Activated gamma-delta T cell treated with anti-CD3 and anti-CD28 coated beads, Interleukin-2, amount 50 U/mL, for 16 hours (primary cell): ENCODE measurements at places on chromosomes 4 and X.

GRCh38 chr4:87330761-87331160 is 8.1 kb upstream of the HSD17B13 start:
- DNase-seq: no peak

DNA sequence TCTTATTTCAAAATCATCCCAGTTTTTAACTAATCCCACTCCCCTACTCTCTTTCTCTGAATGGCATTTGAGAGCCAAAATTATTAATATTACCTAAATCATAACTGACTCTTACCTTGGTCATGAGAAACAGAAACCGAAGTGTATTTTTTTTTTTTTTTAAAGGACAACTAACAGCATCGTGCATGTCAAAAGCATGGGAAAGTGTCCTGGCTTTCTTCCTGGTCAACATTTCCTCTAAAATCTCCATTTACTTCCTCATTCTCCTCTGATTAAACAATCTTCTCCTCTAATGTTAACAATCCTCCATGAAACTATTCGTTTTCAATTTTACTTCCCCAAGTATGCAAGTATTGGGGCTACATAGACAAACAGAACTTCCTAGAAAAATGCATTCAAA is 2.1 kb upstream of the STS start:
- DNase-seq: no peak

- DNase-seq: no peak
Measured at GRCh38 chr4:168386002-168386401, 67.5 kb upstream of the DDX60 start.

GRCh38 chr4:75037252-75037651 is 104.3 kb downstream of the PARM1 start:
- no peak for DNase-seq

- no peak for DNase-seq
Measured at GRCh38 chr4:35725131-35725530, 519.2 kb downstream of the ARAP2 start.

DNA sequence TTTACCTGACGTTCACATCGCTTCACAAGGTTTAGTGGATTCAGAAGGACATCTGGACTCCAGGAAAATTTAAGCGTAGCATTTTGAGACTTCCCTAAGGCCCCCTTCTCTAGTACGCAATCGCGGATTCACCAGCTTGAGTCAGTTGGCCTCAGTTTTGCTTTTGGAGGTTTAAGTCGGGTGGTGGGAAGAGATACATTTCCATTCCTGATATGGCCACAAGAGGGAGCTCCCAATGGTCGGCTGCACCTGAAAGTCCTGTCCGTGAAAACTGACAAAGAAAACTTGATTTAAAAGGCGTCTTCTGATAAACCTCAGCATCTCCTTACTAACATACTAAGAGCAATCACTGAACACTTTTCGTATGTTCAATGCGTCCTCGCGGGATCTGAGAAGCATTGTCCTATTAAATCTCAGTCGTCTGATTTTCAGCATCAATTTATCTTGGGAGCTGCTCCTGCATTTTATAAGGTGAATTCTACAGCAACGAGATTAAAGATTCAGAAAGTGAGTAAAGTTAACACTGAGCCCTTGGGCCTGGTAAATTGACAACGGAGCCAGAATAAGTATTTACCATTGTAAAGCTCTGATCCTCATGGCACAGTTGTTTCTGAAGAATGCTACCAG is 50.6 kb downstream of the LGI2 start:
- DNase-seq: peak; percentile 21

DNA sequence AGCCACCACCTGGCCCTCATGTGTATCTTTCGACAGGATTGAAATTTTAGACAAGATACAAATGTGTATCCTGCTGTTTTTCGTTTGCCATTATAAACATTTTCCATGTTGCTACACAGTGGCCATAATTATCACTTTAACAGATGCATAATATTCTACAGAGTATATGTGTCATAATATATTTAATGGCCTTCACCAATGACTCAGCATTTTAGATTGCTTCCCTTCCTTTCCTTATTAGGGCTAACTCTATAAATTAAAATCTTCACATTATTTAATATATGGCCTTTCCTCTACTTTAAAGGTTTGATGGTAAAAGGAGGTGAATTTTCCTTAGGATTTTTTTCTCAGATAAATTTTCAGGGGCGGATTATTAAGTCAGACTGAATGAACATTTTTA is 97.4 kb downstream of the HS6ST2 start:
- DNase-seq: no peak

GRCh38 chr4:97309121-97309520 is 834.2 kb downstream of the STPG2 start:
- DNase-seq: no peak

GRCh38 chr4:123674762-123675465 is 278.3 kb downstream of the SPRY1 start:
- no peak for DNase-seq

DNA sequence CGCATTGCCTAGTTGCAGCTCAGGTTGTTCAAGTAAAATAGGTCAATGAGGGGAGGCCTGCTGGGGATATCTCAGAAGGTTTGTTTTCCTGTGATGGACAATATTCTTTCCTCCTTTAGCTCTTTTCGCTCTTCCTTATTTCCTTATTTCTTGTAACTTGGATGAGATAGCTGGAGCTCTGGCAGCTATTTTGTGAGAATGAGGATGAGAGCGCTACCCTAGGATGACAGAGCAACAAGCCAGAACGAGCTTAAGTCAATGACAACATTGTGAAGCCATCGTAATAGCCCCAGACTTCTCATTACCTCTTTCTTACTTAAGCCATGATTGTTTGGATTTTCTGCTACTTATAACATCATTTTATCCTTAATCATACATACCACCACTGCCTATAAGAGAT is 124.3 kb upstream of the GATB start:
- DNase-seq: no peak

DNA sequence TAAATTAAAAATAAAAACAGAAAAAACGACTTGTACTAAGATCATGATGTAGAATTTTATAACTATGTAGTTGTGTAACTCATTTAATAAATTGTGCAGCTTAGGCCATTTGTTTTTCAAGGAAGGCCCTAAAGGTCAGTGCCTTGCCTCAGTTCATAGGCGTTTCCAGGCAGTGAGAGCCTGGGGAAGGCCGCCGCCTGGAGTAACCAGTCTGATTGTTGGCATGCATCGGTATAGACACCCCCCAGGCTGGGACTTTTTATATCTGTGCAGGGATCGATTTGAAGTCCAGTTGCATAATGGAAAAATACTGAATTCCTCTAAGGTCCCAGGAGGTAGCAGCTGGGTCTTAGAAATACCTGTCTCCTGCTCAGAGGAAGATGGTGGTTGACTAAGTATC is 77.2 kb downstream of the TMEM131L start:
- no peak for DNase-seq

DNA sequence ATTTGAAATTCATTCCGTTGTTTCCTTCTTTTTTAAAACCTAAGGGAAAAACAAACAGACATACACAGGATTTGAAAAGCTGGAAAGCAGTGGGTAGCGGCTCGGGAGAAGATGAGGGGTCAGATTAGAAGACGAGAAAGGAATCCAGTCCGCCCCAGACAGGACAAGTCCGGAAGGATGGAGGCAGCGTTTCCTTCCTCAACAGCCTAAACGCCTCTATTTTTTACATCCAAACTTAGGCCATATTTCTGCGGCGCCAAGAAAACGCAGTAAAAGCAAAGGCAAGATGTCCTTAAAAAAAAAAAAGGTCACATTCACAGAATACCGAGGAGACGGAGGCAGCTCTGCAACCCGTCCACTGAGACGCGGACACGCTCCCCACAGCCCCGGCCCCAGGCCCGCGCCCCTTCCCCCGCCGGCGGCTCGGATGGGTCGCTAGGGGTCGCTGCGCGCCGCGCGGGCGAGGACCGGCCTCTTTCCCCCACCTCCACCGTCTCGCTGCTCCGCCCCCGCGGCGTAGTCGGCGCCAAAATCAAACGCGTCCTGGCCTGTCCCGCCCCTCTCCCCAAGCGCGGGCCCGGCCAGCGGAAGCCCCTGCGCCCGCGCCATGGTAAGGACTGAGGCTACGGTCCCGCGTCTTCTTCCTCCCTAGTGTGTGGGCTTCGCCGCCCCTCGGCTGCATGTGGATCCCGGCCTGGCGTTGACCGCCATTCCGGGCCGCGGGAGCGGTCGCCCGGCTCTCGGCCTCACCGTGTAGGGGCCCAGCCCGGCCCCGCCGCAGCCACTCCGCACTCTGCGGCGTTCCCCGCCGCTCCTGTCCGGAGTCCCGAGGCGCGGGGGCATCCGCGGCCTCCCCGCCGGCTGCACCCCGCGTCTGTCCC is at the start of gene MND1:
MND1 (plus strand) TSS at position 558 of the 881 bp plus-strand sequence; CDS start at position 608, 50 bp downstream.
- DNase-seq: peak; percentile 86

DNA sequence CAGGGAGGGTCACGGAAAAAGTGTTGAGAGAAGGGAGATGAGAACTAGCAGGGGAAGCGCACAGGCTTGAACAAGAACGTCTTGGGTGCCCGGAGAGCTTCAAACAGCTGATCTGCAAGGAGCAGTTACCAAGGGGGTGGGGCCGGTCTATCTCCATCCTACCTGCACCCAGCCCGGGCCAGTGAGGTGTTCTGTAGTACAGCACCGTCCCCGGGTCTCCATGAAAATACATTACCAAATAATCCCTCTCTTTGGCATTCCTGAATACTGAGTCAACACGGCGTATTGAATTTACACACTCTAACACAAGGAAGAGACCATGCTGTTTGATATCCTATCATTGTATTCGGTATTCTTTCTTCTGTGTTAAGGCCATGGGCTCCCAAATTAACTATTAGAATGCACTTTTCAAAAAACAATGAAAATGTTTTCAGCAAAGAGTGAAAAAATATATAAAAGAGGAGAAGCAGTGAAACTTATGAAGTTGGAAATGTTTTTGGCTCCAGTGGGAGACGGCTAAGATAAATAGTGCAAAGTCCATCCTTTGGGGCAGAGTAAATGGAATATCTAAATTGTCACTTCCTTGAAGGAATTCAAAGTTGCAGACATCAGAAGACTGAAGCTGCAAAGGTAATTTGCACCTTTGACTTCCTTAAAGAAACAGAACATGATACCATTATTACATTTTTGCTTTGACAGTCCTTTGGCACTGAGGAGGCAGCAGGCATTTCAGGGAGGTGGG is 90.3 kb downstream of the DHRSX start:
- no peak for DNase-seq

DNA sequence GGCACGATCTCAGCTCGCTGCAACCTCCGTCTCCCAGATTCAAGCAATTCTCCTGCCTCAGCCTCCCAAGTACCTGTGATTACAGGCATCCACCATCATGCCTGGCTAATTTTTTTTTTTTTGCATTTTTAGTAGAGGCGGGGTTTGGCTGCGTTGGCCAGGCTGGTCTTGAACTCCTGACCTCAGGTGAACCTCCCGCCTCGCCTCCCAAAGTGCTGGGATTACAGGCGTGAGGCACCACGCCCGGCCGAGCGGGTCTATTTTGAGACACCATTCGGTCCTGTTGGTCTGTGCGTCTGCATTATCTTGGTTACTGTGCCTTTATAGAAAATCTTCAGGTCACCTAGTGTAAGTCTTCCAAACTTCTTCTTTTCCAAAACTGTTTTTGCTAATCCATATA is 21.7 kb upstream of the RGS12 start:
- DNase-seq: no peak

GRCh38 chrX:143854006-143854405 is 29.9 kb upstream of the UBE2NL start:
- DNase-seq: no peak

- no peak for DNase-seq
Measured at GRCh38 chrX:22686138-22686541, 313.6 kb upstream of the DDX53 start.

GRCh38 chrX:26631385-26631784 is 415.4 kb downstream of the MAGEB5 start:
- no peak for DNase-seq

GRCh38 chr4:181855307-181855706 is 387.9 kb upstream of the TENM3 start:
- no peak for DNase-seq

- DNase-seq: no peak
Measured at GRCh38 chrX:134721766-134722532, 63.7 kb upstream of the PLAC1 start.

DNA sequence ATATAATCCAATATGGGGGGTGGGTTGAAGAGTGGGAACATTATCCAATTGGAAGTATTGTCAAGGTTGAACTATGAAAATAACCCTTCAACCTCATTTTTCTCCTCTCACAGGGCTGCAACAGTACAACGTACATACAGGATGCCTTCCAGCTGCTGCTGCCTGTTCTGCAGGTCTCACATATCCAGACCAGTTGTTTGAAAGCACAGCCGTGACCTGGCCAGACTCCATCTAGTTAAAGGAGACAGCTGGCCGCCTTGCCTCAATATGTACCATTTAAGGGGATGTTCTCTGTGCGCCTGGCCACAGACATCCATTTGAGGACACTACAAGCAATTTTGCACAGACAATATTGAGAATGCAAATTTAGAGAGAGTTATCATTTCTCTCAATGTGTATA is 75.7 kb downstream of the FAM114A1 start:
- DNase-seq: no peak

- no peak for DNase-seq
Measured at GRCh38 chrX:20623448-20623847, 356.7 kb upstream of the RPS6KA3 start.

- no peak for DNase-seq
Measured at GRCh38 chr4:86220121-86220520, 139.7 kb downstream of the MAPK10 start.

DNA sequence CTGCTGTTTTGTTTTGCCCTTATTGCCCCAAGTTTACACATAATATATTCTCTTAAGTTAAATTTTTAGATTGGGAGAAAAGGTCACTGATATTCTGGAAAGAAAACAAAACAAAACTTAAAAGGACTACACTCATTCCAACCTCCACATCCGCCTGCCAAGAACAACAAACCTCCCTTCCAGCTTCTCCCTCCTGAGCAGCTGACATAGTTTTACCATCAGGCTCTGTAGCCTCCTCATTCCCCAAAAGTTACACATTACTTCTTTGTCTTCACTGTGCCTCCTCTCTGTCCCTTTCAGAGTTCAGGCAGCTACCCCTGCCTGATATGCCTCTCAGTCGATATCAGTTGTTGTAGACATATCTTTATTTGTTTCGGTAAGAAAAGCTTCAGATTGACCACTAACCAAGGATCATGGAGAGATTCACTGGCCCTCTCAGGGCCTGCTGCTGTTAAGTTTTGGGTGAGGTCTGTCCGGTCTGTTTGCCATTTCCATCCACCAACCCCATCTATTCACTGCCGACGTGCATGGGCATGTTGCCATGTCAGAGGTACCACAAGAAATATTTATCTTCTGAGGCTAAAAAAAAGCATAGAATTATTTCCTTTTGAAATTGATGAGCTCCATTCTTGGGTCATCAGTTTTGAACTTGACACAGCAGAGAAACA is 164.1 kb downstream of the GASK1B start:
- no peak for DNase-seq

DNA sequence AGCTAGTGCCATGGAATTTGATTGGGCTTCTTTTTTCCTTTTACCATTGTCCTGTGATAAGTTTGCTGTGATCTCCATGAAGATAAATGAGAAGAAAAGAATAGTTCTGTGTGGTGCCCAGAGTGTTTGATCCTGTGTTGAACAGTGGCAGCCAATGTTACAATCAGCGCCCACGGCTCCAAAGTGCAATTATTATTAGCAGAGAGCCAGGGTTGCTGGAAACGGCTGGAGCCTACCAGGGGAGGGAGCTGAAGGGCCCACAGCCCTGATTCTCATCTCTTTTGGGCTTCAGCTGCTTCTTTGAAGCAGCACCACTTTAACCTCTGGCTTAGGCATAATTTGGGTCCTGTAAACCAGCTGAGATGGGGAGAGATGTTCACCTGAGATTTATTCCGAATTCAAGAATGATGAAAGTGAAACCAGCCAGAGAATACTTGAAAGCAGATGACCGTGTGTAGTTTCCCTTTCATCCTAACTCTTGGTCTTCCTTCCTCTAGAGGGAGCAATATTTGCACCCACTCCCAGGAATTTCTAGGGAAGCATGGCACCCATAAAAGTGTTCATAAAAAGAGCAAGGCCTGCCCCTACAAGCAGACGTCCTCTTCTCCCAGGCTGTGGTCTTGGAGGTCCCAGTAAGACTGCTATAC is 298.3 kb downstream of the EVC2 start:
- DNase-seq: no peak
